ENCODE measurements at places on chromosomes 4 and X.

- DNase-seq: no peak
Observed at GRCh38 chr4:19128176-19128575, 1106.6 kb upstream of the LCORL start.

- no peak for DNase-seq
Observed at GRCh38 chrX:132181364-132181763, 37.9 kb downstream of the RAP2C start.

- DNase-seq: no peak
Observed at GRCh38 chrX:110509755-110510532, 151.3 kb downstream of the RTL9 start.

DNA sequence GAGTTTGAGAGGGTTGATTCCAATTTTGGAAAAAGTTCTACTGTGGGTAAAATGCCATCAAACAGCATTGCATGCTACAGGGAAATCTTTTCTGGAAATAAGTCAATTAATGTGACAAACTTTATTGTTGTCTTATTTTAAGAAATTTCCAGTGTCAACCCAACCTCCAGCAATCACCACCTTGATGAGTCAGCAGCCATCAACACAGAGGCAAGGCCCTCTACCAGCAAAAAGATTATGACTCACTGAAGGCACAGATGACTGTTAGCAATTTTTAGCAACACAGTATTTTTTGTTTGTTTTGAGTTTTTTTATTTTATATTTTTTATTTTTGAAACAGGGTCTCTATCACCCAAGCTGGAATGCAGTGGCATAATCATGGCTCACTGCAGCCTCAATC is 165.4 kb upstream of the C1QTNF7 start:
- DNase-seq: peak; percentile 41

DNA sequence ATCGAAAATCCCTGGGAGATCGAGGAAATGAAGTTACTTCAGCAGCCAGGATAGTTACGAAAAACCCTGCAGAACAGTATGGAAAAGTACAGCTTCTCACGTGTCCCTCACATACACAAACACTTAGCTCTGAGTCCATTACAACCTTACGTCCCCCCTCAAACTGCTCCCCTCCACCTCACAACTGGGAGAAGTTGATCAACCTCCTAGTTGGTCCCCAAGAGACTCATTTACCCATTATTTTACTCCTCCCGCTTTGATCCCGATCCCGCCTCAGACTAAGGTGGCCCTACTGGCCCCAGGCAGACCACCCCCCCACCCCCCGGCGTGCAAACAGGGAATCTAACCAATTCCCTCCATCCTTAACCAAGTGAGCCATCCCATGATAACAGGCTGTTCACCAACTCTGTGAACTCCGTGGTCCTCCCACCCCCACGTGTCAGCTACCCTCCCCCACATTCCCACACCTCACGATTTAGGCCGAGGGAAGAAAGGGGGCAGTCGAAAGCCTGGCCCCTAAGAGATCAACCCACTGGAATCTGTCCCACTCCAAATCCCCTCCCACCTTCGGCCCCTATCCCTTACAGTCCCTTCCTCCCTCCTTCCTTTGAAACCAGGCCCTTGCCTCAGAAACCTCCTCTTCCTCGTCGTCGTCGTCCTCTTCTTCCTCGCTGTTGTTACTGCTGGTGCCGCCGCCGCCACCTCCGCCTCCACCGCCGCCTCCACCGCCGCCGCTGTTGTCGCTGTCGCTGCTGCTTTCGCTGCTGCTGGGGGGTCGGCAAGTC is 755 bp downstream of the ANKRD17 start:
- peak; percentile 40 for DNase-seq

- DNase-seq: no peak
Observed at GRCh38 chr4:143189528-143189927, 4.8 kb downstream of the USP38 start.

DNA sequence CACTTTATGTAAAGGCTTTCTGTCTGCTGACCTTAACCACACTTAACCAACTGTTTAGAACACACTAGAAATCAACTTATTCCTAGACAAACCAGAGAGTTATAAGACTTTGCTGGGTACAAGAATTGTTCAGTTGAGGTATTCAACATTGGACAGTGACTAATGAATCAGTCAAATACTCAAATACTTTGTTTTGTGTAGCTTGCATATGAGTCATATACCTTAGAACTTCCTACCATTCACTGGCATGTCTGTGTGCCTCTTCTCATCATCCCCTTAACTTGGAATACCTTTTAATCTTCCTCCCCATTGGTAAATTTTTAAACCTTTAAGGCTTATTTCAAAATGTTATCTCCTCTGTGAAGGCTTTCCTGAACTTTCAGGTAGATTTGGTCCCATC is 708.8 kb upstream of the GRIA3 start:
- DNase-seq: no peak

DNA sequence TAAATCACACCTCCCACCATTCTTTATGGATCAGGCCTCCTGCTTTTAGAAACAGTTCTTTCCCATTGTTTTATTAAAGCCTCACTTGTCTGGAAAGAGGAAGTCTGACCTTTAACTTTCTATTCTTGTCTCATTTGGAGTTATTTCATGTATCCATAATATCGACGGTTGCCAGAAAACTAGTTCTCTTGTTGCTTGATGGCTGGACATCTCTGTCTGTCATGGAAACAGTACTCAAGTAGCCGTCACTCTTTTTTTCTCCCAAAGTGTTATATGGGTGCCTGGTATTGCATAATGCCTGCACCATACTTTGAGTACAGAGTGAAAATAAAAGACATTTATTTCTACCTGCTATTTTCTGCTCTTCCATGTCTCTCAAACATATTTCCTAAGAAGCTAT is 61.4 kb downstream of the PHEX start:
- DNase-seq: no peak

GRCh38 chr4:78756137-78756536 is 20.0 kb upstream of the BMP2K start:
- no peak for DNase-seq

GRCh38 chrX:155899366-155899765 is 18.2 kb downstream of the VAMP7 start:
- DNase-seq: no peak

- DNase-seq: no peak
Observed at GRCh38 chrX:104567506-104567905, 1.5 kb downstream of the IL1RAPL2 start.

DNA sequence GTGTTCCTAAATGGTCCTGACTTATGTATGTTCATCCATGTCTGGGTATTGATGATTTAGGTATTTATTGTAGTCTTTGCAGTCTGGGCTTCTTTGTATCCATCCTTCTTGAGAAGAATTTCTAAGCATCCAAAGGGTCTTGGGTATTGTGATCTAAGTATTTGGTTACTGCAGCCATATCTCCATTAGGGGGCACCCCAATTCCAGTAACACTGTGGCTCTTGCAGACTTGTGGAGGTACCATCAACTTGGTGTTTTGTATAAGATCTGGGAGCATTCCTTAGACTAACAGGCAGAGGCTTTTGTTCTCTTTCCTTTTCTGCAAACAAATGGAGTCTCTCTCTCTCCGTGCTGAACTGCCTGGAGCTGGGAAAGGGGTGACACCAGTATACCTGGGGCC is 113.7 kb upstream of the NEXMIF start:
- peak; percentile 18 for DNase-seq

DNA sequence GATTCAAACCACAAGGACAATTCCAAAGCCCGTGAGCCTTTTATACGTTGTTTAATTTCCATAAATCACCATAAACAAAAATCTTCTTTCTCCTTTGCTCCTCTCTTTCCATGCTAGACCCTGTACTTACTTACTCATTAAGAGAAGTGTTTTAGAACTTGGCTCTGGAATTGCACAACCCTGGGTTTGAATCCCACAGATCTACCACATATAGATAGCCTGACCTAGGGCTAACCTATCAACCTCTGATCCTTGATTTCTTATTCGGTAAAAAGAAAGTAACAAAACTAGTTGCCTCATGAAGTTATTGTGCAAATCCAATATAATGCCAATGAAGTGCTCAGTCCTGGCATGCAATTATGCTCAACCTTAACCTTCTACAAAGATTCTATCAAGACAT is 68.8 kb downstream of the ZAR1 start:
- DNase-seq: no peak
